ENCODE measurements at places on chromosomes 3 and 15.

- DNase-seq, result peak; percentile 89
Measured at GRCh38 chr3:62607287-62608029, 234.1 kb upstream of the FEZF2 start.

DNA sequence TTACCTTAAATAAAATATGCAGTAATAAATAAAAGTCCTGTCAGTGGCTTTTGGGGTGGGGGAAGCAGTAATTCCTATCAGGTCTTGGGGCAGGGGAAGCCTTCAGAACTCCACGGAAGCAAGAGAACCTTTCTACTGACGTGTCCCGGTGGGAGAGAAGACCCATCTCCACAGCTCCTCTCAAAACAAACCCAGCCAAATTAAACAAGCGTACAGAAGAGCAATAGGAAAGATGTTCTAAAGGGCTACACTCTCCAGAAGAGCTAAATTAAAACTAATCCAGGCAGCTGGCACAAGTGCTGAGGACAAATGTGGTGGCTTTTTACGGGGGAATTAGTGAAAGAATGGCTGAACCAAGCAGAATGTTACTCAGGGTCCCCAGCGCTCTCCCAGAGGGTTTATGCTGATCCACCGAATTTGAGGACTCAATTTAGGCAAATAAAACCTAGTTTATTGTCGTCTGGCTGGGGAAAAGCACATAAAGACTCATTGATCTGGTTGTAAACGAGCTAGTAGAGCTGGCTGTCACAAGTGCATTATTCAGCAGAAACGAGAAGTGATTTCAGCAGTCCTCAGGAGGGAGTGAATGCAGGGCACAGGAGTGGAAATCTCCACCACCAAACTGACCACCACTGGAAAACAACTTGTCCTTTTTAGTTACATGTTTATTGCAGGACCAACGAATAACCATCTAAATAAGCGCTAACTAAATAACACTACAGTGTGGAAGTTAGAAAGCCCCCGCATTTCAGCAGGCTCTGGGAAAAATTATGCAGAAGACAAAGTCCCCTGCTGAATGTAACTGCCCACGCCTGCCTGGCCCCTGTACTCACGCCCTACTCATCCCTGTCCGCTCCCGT, 13.5 kb downstream of the BFSP2 start:
- DNase-seq, result no peak

- no peak for DNase-seq
Measured at GRCh38 chr15:63881431-63881830, 47.7 kb upstream of the HERC1 start.

DNA sequence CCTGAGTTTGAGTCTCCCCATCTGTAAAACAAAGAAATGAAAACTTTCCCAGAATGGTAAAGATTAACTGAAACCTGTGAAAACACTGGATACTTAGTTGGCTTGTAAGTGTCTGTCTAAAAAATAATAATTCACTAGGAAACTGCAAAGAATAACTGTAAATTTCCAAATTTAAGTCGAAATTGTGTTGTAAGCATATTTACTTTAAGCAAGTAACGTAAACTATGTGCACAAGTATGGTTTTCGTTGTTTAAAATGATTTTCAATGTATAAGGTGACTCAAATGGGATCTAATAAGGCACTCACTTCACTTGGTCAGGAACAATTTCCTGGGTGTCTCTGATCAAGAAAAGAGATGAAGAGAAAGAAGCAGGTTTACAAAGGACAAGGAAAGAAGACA, 8.5 kb upstream of the TARS3 start:
- no peak for DNase-seq

DNA sequence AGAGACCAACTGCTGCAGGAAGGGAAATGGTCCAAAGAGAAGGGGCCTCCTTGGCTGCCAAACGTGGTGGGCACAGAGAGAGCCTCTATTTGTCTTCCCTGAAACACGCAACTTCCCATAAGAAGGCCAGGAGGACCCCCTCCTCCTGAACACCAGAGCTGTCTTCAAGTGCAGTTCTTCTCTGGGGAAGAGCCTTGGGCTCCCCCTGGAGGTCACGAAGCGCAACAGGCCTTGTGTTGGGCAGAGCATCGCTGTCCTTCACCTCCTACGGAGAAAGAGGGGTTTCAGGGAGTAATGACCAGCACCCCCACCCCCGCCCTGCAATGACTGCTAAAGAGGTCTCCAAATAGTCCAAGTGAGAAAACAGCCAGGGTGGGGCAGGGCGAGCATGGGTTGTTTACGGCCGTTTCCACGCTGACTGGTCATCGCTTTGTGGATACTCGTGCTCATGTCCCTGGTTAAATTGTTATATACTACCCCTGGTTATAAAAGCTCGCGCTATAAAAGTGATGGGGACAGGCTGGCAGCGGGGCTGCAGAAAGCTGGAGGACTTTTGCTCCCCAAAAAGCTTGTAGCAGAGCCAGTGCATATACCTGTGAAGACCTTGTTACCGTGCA, 397.5 kb upstream of the ATP10A start:
- DNase-seq, result no peak

Measured in astrocyte of the cerebellum (primary cell).